ENCODE measurements at places on chromosomes 16 and 17. TPM values are rescaled to one million over a fixed set of nuclear protein-coding genes. Genes with fewer than 3 reads are reported as not detected.

GRCh38 chr17:81066072-81066471, 31.1 kb downstream of the BAIAP2 start:
- no peaks in the 10 kb centered on the region for H3K4me1 ChIP-seq
- no peak overlapping the region for H3K27ac ChIP-seq
- no peak for DNase-seq

DNA sequence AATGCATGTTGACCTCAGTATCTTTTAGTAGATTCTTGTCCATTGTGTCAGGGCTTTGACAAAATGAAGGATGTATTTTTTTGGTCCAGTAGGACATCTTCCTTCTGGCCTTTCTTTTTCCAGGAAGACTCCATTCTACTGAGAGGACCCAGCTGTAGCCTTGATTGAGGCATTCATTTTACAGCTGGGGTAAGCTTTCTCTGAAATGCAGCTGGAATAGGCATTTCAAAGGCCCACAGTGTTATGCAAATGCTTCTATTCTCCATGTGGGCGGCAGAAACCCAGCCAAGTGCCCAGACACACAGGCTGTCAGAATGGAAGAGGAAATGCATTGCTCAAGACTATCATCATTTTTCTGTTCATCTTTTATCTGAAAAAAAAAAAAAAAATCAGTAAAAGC, 629.0 kb upstream of the CDH8 start:
- H3K36me3 ChIP-seq, result no peaks in the 10 kb centered on the region
- no peak overlapping the region for H3K27ac ChIP-seq
- H3K27me3 ChIP-seq, result no peaks in the 10 kb centered on the region
- no peak overlapping the region for H3K4me3 ChIP-seq

DNA sequence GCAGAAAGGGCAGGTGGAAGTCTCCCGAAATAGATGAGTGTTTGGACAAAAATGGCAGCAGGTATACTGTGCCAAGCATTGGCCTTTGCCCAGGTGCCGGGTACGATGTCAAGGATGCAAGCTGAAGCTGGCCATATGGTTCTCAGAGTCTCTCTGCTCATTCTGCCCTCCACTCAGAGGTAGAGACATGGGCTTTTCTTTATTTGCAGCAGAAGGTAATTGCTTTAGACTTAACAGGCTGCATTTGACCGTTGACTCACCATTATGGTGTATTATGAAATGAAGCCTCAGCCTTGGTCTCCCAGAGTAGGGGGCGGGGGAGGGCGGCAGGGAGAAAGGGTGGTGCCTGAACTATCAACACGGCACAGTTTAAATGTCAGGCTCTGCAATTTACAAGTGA, 969.1 kb upstream of the EEF2KMT start:
- no peaks in the 10 kb centered on the region for H3K27me3 ChIP-seq
- H3K4me1 ChIP-seq, result no peaks in the 10 kb centered on the region
- no peaks in the 10 kb centered on the region for H3K36me3 ChIP-seq
- no peak overlapping the region for H3K27ac ChIP-seq
- no peak overlapping the region for H3K4me3 ChIP-seq

DNA sequence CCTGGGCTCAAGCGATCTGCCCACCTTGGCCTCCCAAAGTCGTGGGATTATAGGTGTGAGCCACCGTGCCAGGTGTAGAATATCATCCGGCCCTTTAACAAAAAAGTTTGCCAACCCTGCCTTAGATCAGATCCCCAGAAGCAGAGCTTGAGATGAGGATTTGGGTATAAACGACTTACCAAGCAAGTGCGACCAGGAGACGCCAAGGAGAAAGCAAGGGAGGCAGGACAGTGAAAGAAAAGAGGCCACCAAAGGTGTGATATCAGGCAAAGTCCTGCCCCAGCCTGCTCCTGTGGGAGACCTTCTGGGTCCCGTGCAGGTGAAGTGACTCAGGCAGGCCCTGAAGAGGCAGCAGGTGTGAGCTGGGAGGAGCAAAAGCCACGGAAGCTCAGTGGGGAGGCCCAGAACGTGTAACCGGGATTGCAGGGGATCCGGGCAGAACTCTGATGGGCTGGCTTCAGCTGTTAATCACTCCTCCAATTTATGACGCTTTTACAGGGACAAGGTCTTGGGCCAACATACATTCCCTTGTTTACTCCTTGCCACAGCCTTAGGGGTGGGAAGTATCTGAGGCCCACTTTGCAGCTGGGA, 14.1 kb upstream of the CALB2 start:
- H3K36me3 ChIP-seq, result no peaks in the 10 kb centered on the region
- no peak for DNase-seq
- no peak overlapping the region for H3K4me3 ChIP-seq

GRCh38 chr17:40841246-40841645, 18.8 kb upstream of the KRT10 start:
- H3K27me3 ChIP-seq, result peaks cover 28% of the 10 kb centered on the region
- no peaks in the 10 kb centered on the region for H3K4me1 ChIP-seq
- H3K27ac ChIP-seq, result no peak overlapping the region
- no peaks in the 10 kb centered on the region for H3K36me3 ChIP-seq
- no peak for DNase-seq
- no peak overlapping the region for H3K4me3 ChIP-seq

- no peak for DNase-seq
- H3K27ac ChIP-seq, result no peak overlapping the region
- peak overlapping the region; percentile 11 for H3K4me3 ChIP-seq
- peaks cover 9% of the 10 kb centered on the region for H3K27me3 ChIP-seq
- peaks cover 13% of the 10 kb centered on the region for H3K4me1 ChIP-seq
Observed at GRCh38 chr17:29179232-29180033, 765 bp downstream of the MYO18A start.

DNA sequence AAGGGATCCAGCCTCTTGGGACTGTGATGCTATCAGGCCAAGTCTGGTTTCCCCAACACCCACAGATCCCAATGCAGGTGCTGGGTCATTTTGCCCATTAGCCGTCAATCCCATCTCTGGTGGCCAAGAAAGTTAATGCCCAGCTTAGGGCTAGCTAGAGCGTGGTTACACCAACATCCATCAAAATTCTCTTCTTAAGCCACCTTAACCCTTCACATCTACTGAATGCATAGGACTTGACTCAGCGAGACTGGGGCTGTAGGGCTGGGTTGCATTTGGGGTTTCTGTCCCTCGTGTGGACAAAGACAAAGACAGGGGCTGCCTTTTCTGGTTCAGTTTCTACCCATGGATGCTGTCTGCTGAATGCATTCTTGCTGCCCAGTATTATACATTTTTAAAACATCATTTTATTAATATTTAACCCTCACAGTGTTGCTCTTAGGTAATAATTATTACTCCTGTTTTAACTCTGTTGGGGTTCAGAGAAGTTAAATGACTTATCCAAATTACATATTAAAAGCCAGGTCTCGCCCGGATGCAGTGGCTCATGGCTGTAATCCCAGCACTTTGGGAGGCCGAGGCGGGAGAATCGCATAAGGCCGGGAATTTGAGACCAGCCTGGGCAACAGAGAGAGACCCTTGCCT, 141.1 kb upstream of the NOL11 start:
- H3K4me1 ChIP-seq, result peaks cover 60% of the 10 kb centered on the region
- no peak overlapping the region for H3K4me3 ChIP-seq
- DNase-seq, result no peak

DNA sequence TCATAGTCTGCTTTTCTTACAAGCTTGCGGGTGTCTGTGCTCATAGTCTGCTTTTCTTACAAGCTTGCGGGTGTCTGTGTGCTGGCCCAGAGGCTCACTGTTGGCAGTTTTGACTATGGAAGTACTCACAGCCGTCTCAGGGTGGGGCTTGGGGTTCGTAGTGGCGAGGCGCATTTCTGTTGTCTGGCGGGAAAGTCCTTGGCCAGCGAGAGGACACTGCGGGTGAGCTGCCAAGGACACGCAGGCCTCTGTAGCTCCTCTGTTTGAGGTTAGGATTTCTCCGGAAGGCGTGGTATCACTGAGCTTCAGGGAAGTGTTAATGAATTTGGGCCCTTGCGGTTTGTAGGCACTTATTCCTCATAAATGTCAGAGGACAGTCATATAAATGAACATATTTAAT, 13.5 kb downstream of the TBCD start:
- peaks cover 15% of the 10 kb centered on the region for H3K4me1 ChIP-seq
- no peaks in the 10 kb centered on the region for H3K27me3 ChIP-seq
- H3K27ac ChIP-seq, result no peak overlapping the region
- peaks cover 52% of the 10 kb centered on the region for H3K36me3 ChIP-seq
- no peak overlapping the region for H3K4me3 ChIP-seq
- DNase-seq, result no peak

GRCh38 chr16:17173281-17173680, 297.5 kb downstream of the XYLT1 start:
- H3K27me3 ChIP-seq, result no peaks in the 10 kb centered on the region
- H3K4me1 ChIP-seq, result peaks cover 22% of the 10 kb centered on the region
- DNase-seq, result no peak

DNA sequence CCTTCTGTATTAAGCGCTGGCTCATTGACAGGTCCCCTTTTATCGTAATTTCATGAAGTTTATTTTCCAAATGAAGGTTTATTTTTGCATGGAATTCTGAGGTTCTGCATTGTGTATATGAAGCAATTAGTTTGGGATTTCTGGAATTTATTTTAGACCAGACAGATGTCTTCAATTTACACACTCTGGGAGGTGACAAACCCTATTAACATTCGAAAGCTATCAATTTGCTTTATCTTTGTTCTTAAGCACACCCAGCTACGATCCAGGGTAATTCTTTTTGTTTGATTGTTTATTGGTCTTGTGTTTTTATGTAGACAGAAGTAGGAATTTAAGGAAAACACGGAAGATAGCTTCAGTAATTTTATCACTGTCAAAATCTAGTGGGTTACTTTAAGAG, 264.6 kb downstream of the HS3ST3A1 start:
- no peaks in the 10 kb centered on the region for H3K27me3 ChIP-seq
- H3K27ac ChIP-seq, result no peak overlapping the region
- H3K4me3 ChIP-seq, result no peak overlapping the region
- H3K36me3 ChIP-seq, result no peaks in the 10 kb centered on the region

DNA sequence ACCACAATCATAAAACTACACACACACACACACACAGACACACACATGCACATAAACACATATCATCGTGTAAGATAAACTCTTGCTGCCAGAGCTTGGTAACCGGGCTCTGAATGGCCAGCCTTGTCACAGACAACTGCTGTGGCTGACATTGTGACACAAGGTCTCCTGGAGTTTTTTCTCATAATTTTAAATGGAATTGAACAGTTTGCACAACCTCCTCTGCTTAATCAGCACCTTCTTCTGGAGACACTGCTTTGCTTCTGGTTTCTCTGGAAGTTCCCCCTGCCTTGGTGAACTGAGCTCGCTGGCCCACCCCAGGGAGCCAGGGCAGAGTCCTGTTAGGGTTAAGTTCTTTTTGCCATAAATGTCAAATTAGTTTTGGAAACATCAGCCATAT, 115.4 kb downstream of the UTP18 start:
- H3K36me3 ChIP-seq, result no peaks in the 10 kb centered on the region
- no peak for DNase-seq
- H3K27me3 ChIP-seq, result peaks cover 28% of the 10 kb centered on the region

Gene PARD6A
- total RNA-seq, result 5.9 TPM

Gene GPR142
- total RNA-seq, result not detected

Gene CTRB1
- not detected for total RNA-seq

Gene EVI2A
- total RNA-seq, result 52.5 TPM

Gene OR1F1
- total RNA-seq, result not detected

Gene HIGD1B
- total RNA-seq, result not detected

Gene PSKH1
- 22.0 TPM for total RNA-seq

Gene NT5M
- 0.93 TPM for total RNA-seq

Gene SLFN12L
- total RNA-seq, result 2.4 TPM

Gene NACA2
- total RNA-seq, result not detected

Gene IRF8
- total RNA-seq, result 248 TPM

Gene ACAP1
- 328 TPM for total RNA-seq

Gene KIF18B
- total RNA-seq, result 0.49 TPM

Gene CDK5R1
- total RNA-seq, result 9.6 TPM

Gene C17orf50
- not detected for total RNA-seq

Gene COQ7
- total RNA-seq, result 13.6 TPM

Gene C17orf113
- total RNA-seq, result 3.1 TPM

Gene MYH11
- total RNA-seq, result 0.17 TPM

Gene ADGRG1
- total RNA-seq, result 0.13 TPM
